Temporal lobe (tissue), 4 donors: ENCODE measurements at places on chromosomes 6 and 20. TPM values are rescaled to one million over a fixed set of nuclear protein-coding genes. Genes with fewer than 3 reads are reported as not detected.

HSPA12B gene
- total RNA-seq, result 2.7 TPM

FOXF2 gene
- total RNA-seq, result 1.2 TPM

GNRH2 gene
- total RNA-seq, result not detected

PDYN gene
- total RNA-seq, result 4.9 TPM

AFG1L gene
- total RNA-seq, result 6.1 TPM

RWDD2A gene
- total RNA-seq, result 10.3 TPM

JPH2 gene
- total RNA-seq, result under 0.01 TPM

ADGRB3 gene
- 110 TPM for total RNA-seq

WTAP gene
- total RNA-seq, result 82.1 TPM

CYP39A1 gene
- 3.0 TPM for total RNA-seq

GLO1 gene
- total RNA-seq, result 56.3 TPM

C6orf58 gene
- 0.25 TPM for total RNA-seq

TLDC2 gene
- total RNA-seq, result not detected

CYP24A1 gene
- total RNA-seq, result not detected

SCGN gene
- total RNA-seq, result 30.7 TPM

ELOVL4 gene
- total RNA-seq, result 30.0 TPM

TMEM151B gene
- total RNA-seq, result 44.5 TPM

MUC21 gene
- total RNA-seq, result not detected

DUSP15 gene
- total RNA-seq, result 4.4 TPM

PSORS1C2 gene
- not detected for total RNA-seq

APOBEC2 gene
- total RNA-seq, result not detected

C6orf132 gene
- under 0.01 TPM for total RNA-seq

DNMT3B gene
- 6.1 TPM for total RNA-seq

LGSN gene
- total RNA-seq, result 0.25 TPM

ZNF133 gene
- total RNA-seq, result 21.1 TPM

TTPAL gene
- total RNA-seq, result 8.6 TPM

SASH1 gene
- total RNA-seq, result 19.4 TPM

MAS1 gene
- total RNA-seq, result 0.25 TPM

TRIM15 gene
- total RNA-seq, result not detected

CALHM4 gene
- total RNA-seq, result not detected

SPATA2 gene
- total RNA-seq, result 4.2 TPM

JAG1 gene
- total RNA-seq, result 16.0 TPM

PCMTD2 gene
- 110 TPM for total RNA-seq

SLC22A16 gene
- total RNA-seq, result 0.49 TPM

PTPRK gene
- 127 TPM for total RNA-seq

RNF182 gene
- total RNA-seq, result 32.2 TPM

CCM2L gene
- total RNA-seq, result 2.2 TPM

PKHD1 gene
- total RNA-seq, result under 0.01 TPM

CTCFL gene
- not detected for total RNA-seq

LHFPL5 gene
- total RNA-seq, result 0.98 TPM

ARMC12 gene
- total RNA-seq, result 0.25 TPM

ANGPT4 gene
- not detected for total RNA-seq

UNC5CL gene
- total RNA-seq, result 0.25 TPM

PET117 gene
- total RNA-seq, result 8.9 TPM

SIM1 gene
- total RNA-seq, result not detected

LRP11 gene
- total RNA-seq, result 17.9 TPM

TTLL9 gene
- total RNA-seq, result 3.7 TPM

FAM184A gene
- total RNA-seq, result 29.7 TPM
